Stimulated activated CD8-positive, alpha-beta memory T cell treated with anti-CD3 and anti-CD28 coated beads, Interleukin-15, amount 100 ng/mL, for 1 hour (primary cell): ENCODE measurements at places on chromosomes 7 and 10.

GRCh38 chr10:4120096-4120853 lies 335.3 kb upstream of the KLF6 start:
- DNase-seq: no peak

DNA sequence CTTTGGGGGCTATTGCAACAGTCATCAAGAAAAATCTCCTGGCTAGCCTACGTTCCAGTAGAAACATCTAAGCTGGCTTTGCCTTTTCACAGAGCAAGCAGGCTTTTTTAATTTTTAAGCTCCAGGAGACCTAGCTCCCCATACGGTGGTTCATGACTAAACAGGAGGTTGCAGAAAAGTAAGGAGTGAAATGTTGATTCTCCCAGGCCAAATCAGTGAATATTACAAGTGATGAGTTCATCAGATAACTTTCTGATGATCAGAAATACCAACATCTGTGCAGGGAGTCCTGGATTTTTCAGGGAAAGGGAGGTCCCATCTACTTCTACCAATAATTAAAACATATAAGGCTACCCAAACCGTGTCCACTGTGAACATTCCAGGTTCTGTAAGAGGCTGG lies 477.3 kb upstream of the CELF2 start:
- DNase-seq: no peak

- DNase-seq: no peak
These were observed 665.3 kb upstream of the IGFBP3 start for GRCh38 chr7:46586406-46586805.

DNA sequence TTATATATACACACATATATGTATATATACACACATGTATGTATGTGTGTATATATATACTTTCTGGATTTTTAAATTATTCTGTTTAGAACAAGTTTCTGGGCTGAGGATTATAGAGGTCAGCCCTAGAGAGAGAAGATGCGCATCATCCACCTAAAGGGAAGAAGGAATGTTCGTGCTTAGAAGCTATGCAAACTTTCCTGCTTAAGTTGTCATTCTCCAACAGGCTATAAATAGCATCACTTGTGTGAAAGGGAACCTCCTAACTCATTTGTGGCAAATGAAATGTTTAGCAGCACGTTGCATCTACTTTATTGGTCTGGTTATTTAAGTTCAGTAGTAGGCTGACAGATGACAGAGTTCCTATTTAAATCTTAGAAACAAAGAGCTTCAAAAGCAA lies 23.9 kb upstream of the TPK1 start:
- no peak for DNase-seq

- DNase-seq: no peak
These were observed 154.2 kb downstream of the SEMA3A start for GRCh38 chr7:84040355-84040754.

DNA sequence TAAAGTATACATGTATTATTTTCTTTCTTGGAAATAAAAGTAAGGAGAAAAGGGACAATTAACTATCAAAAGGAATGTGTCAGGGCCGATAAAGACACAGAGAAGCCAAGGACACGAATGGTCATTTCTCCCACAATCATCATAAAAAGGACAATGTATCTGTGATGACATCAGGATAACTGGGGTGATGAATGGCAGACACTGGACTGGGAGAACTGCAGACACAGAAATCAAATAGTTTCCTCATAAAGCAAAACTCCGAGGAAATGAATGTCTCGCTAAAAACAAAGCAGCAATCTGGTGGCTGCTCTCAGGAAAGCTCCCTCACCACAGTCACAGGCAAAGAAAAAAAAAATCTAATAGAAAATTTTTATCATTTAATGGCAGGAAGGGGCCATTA lies 69.3 kb upstream of the NPY start:
- no peak for DNase-seq

GRCh38 chr10:33262871-33263270 lies 71.6 kb downstream of the NRP1 start:
- no peak for DNase-seq

DNA sequence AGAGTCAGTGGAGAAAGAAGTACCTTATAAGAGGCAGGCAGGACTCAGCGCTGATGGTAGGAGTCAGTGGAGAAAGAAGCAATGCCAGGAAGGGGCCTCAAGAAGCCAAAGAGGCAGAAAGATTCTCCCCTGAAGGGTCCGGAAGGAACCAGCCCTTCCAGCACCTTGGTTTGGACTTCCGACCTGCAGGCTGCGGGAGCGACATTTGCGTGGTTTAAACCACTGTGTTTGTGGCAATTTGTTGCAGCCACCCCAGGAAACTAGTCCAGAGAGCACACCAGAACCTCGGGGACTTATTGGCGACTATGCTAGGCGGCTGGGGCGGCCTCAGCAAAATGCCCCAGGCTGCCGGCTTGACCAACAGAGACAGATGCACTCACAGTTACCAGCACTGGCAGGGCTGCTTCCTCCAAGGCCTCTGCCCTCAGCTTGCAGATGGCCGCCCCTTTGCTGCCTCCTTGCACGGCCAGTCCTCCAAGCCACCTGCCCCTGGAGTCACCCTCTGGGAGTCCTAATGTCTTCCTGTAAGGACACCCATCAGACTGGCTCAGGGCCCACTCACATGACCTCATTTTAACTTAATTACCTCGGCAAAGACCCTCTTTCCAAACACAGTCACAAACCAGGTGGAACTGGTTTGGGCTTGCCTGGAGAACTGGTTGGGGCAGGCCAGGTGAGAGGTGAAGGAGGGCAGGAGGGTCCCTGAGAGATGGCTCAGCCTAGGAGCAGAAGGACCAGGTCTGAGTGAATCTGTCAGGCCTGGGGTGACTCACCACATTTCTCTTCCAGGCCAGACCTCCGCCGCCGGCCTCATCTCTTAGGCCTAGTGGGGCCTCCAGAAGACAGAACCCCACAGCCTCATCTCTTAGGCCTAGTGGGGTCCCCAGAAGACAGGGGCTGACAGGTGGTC lies 26.1 kb downstream of the CALML3 start:
- DNase-seq: no peak

DNA sequence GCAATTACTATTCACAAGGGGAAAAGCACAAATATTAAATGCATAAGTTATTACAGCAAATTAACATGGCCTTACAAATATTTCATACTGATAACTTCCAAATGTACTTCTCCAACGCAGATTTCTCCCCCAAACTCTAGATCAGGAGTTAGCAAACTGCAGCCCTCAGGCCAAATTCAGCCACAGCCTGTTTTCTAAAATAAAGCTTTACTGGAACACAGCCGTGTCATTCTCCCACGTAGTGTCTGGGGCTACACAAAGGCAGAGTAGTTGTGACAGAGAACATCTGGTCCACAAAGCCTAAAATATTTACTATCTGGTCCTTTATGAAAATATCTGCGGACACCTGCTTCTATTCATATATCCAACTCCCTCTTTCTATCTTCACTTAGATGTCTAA lies 151.8 kb upstream of the AHR start:
- no peak for DNase-seq

GRCh38 chr7:138903186-138903820 lies 77.9 kb downstream of the KIAA1549 start:
- DNase-seq: peak; percentile 41

DNA sequence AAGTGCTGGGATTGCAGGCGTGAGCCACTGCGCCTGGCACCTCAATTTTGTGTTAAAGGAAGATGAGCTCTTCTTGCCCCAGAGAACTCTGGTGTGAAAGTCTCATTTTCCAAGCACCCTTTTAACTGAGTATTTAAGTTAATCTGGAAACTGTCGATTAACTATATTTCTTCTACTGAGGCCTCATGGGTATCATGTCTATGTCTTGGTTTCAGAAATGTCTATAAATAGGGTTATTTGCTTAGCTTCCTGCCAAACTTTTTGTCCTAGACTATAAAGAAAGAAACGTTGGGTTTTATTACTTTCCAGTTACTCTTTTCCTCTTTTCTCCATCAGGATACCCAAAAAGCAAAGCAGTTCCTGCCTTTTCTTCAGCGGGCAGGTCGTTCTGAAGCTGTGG lies 102.4 kb downstream of the LRRC4 start:
- no peak for DNase-seq
